ENCODE measurements at places on chromosomes 11 and 22. TPM values are rescaled to one million over a fixed set of nuclear protein-coding genes. Genes with fewer than 3 reads are reported as not detected.

- no peaks in the 10 kb centered on the region for H3K4me1 ChIP-seq
- no peak within 1 kb of the TSS for H3K27ac ChIP-seq
- no peaks in the 10 kb centered on the region for H3K27me3 ChIP-seq
- H3K36me3 ChIP-seq, result no peaks in the 10 kb centered on the region
- H3K4me3 ChIP-seq, result no peak within 1 kb of the TSS
These were observed at the start of gene ADORA2A for GRCh38 chr22:24427500-24428164. ADORA2A (plus strand) TSS chr22:24427599; CDS start chr22:24433405, 5,806 bp downstream.

Gene LAMTOR1
- total RNA-seq, result 61.1 TPM

Gene PLAAT4
- total RNA-seq, result 12.4 TPM

Gene FOXRED2
- 11.1 TPM for total RNA-seq

DNA sequence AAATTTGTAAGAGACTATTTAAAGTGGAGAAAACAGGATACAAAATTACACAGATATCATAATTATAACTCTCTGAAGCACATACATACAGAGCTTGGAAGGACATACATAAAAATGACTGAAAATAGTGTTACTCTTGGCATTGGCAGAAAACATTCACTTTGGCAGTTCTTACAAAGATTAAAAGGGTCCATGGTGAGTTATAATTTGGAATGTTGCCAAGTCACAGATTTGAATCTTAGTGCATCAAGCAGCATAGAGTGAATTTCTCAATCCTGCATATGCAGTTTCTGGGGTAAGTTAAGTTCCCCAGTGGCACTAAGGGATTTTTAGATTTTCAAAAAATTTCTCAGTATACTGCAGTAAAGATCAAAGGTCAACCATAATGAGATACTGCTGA, 115.9 kb downstream of the CCDC81 start:
- H3K27me3 ChIP-seq, result no peaks in the 10 kb centered on the region
- no peaks in the 10 kb centered on the region for H3K4me1 ChIP-seq
- no peak for DNase-seq
- no peak overlapping the region for H3K4me3 ChIP-seq

Gene LUZP2
- 0.15 TPM for total RNA-seq

Gene KRTAP5-11
- total RNA-seq, result not detected

Gene CREB3L1
- 10.5 TPM for total RNA-seq

DNA sequence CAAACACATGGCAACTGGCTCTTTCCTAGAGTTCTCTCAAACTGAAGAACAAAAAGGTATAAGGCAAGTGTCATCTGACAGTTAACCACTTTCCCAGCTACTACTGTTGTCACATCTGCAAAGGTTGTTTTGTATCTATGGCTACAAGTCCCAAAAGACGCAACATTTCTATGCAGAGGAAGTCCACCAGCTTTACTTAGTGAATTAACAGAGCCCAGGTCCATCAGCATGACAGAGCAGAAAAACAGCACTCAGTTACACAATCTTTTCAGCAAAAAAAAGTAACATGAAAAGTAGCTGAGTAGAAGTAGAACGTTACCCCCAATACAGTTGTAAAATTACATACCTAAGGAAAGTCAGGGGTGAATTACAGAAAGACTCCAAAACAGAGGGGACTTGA, 12.1 kb downstream of the CPSF7 start:
- H3K27ac ChIP-seq, result no peak overlapping the region
- DNase-seq, result no peak
- H3K27me3 ChIP-seq, result no peaks in the 10 kb centered on the region
- no peaks in the 10 kb centered on the region for H3K4me1 ChIP-seq
- no peak overlapping the region for H3K4me3 ChIP-seq

DNA sequence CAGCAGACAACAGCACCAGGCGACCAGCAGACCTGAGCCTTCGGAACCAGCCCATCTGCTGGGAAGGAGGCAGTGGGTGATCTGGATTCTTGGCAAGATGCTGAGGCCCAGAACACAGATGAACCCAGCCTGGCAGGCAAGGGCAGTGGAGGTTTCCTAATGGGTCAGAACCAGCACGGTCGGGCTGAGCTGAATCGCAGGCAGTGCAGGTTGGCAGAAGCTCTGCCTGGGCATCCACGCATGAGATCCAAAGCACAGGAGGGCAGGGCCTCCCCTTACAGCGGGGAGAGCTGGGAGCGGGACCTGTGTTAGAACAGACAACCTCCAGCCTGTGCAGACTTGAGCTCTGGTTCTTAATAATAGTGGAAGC, 47.5 kb downstream of the DSCAML1 start:
- H3K36me3 ChIP-seq, result no peaks in the 10 kb centered on the region
- no peak overlapping the region for H3K4me3 ChIP-seq
- no peak for DNase-seq
- no peaks in the 10 kb centered on the region for H3K4me1 ChIP-seq
- H3K27me3 ChIP-seq, result no peaks in the 10 kb centered on the region
- H3K27ac ChIP-seq, result no peak overlapping the region

DNA sequence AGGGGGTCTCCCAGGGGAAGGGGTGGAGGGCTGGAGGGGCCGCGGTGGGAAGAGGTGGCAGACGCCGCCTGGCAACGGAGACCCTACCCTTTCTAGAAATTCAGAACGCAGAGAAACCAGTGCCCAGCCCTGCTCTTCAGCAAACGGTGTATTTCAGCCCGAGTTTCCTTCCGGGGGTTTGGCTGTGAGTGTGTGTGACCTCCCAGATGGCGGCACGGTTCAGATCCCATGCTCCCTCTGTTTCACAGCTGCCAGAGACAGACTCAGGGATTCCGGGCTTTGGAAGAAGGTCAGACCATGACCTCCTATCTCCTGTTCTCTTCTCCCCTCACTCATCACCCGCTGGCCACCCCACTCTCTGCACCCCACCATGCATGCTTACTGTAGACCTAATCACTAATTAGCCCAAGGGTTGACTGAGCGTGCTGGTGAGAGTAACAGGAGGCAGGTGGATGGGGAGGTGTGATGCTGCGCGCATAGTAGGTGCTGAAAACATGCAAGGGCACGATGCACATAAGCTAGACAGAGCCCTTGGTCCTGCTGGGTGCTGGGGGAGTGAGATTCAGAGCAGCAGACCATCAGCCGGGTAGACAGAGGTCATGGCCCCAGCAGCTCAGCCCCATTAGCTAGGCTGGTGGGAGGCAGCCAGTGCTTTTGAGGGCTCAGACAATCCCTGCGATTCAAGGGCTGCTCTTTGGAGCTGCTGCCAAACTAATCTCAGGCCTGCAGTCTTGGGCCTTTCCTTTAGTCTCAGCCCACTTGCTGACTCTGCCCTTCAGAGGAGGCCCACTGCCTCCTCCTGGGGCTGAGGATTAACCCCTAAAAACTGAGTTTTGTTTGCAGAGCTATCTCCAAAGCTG, 256.5 kb upstream of the CADM1 start:
- no peak overlapping the region for H3K27ac ChIP-seq
- H3K4me1 ChIP-seq, result no peaks in the 10 kb centered on the region
- H3K4me3 ChIP-seq, result peak overlapping the region; percentile 60
- no peaks in the 10 kb centered on the region for H3K36me3 ChIP-seq
- no peak for DNase-seq

- no peaks in the 10 kb centered on the region for H3K36me3 ChIP-seq
- no peak overlapping the region for H3K4me3 ChIP-seq
- no peak overlapping the region for H3K27ac ChIP-seq
- no peaks in the 10 kb centered on the region for H3K27me3 ChIP-seq
- no peak for DNase-seq
- no peaks in the 10 kb centered on the region for H3K4me1 ChIP-seq
These were observed 61.0 kb upstream of the SORL1-AS1 start for GRCh38 chr11:121513807-121514206.

Gene PGM2L1
- 18.8 TPM for total RNA-seq

Gene A4GALT
- total RNA-seq, result 62.1 TPM

Gene PDGFD
- total RNA-seq, result 47.7 TPM

DNA sequence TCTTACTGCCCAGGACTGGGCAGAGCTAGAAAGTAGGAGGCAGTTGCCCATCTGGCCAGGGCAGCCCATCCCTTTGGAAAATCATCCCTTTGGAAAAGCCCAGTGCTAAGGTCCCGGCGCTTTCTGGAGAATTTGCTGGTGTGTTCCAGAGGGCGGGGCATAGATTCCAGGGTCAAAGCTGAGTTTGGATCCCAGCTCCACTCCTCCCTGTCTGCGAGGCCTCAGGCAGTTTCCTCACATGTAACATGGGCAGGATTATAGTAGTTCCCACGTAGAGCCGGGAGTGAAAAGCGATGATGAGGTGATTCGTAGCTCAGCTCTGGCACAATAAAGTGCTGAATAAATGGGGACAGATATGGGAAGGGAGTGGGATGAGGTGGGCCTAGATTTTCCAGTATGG, 31.4 kb upstream of the LRRC10B start:
- no peak overlapping the region for H3K27ac ChIP-seq
- no peak for DNase-seq
- no peak overlapping the region for H3K4me3 ChIP-seq
- no peaks in the 10 kb centered on the region for H3K27me3 ChIP-seq
- no peaks in the 10 kb centered on the region for H3K36me3 ChIP-seq
